HT1080 (cell line): ENCODE measurements at places on chromosomes 2 and 18.

DNA sequence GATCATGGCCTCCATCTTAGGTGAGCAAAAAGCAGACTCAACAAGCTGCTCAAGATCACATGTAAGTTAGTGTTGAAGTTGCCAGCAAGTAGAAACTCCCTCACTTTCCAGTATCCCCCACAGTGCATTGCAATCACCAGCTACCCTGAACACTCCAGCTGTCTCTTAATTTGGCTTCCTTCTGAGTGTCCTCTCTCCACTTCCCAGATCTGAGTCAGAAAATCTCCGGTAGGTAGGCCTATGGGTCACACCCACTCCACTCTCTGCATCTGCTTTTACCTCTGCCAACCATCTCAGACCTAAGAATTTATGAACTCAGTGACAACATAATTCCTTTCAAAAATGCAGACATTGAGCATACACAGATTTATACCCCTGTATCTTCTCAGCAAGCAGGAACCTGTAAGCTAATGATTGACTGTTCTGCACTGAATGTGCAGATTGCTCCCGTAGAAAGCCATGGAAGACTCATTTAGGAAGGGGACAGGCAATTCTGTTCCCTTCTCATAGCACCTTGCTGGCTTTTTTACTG, 656.9 kb downstream of the EPHA4 start:
- no peak for DNase-seq

GRCh38 chr18:25449046-25449445, 97.1 kb upstream of the ZNF521 start:
- DNase-seq: no peak

GRCh38 chr2:163692611-163693482, 43.0 kb downstream of the FIGN start:
- DNase-seq: no peak

GRCh38 chr2:64114063-64114911, 29.9 kb downstream of the PELI1 start:
- peak; percentile 69 for DNase-seq

DNA sequence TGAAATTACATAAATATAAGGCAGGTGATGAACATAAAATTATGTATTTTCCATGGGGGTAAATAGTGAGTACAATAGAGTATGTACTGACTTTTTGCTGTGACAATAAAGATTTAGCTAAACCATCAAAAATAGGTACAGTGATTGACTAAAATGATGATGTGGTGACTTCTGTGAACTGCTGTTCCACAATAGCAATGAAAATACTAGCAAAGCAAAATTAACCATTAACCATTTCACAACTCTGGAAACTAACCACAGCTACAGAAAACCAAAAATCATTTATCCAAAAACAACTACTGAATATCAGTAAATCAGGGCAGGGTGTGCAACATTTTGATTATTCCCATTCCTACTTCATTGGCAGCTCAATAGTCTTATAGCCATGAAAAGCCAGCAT, 161.4 kb upstream of the GYPC start:
- no peak for DNase-seq

DNA sequence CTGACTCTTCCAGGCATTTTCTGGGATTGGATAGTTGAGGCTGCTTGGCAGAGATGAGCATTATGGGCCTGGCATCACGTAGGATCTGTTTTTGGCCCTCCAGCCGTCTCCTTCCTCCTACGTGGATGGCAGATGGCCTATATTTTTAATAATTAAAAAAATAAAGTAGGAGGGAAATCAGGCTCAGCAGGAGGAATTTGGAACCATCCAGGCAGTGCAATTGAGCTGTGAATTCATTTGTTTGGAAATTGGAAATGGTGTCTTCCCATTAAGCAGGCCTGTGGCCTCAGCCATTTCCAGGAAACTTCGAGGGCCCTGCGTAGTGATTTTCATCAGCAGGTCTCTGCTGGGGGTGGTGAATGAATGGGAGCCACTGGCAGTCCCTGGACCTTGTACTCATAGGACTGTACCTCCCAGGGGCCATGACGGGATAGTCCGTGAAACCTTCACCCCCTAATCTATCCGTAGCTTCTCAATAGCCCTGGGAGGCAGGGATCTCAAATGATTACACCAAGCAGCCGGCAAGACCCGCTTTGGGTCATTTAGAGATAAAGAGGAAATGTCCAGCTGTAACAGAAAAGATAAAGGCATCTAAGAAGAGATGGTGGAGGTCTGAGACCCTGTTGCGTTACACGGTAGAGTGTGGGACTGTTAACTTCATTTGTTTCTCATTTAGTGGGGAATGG, 73.1 kb upstream of the TNP1 start:
- no peak for DNase-seq

DNA sequence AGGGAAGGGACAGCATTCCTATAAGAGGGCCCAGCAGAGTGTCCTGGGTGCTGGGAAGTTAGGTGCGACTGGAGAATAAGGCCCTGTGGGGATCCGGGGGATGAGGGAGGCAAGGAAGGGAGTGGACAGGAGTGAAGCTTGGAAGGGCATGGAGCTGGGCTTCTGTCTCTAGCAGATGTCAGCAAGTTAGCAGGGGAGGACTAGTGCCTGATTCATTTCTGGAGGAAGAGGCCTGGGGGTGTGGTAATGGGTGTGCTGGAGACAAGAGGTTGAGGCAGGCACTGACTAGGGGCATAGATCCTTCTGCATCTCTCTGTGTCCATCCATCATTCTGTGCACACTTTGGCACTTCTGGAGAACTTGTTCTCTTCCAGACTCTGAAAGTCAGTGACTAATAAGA, 134.7 kb downstream of the ACOXL start:
- no peak for DNase-seq

DNA sequence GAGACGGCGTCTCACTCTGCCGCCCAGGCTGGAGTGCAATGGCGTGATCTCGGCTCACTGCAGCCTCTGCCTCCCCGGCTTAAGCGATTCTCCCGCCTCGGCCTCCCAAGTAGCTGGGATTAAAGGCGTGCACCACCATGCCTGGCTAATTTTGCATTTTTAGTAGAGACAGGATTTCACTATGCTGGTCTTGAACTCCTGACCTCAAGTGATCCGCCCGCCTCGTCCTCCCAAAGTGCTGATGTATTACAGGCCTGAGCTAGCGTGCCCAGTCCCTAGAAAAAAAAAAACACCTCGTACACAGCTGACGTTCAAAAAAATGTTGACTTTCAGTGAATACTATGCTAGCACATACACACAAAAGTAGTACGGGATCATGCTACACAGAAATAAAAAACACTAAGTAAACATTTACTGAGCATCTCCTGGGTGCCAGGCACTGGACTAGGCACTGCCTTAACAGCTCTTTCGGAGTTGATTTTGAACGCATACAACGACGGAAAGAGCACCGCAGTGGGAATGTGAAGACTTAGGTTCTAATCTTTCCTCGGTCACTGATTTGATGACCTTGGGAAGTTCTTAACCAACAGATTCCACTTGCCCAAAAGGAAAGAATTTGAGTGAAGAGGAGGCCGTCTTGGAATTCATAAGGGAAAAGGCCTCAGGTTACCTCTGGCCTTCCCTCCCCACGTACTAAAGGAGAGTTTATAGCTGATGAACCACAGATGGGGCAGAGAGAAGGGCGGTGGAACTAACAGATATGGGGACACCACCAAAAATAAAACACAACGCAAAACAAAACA, 1.1 kb downstream of the DNAJC27 start:
- peak; percentile 1 for DNase-seq

DNA sequence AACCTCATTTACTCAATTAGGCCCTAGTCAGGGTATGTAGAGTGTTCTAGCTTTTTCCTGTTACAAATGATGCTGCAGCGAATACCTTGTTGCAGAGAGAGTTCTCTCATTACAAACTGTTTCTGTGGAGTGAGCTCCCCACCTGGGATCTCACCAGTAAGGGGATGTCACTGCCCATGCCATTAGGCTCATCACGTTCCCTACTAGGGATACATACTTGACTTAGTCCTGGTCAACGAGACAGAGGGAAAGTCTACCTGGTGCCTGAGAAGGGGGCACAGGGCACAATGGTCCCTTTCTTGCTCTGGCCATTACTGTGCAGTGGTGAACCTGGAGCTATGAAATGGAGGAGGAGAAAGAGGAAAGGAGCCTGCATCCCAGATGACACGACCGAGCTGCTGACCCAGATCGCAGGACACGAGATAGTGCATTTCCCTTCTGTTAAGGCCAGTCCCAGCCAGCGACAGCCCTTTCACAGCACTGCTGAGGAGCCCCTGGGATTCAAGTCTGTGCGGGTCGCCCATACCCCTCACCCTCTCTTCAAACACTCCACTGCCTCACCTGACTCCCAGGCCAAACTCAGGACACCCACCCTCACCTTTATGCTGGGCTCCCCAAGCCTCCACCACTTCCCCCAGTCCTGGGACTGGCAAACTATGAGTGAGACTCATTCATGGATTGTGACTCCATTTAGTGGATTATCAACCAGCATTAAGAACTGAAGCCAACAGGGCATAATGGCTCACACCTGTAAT, 16.0 kb downstream of the MALL start:
- no peak for DNase-seq

DNA sequence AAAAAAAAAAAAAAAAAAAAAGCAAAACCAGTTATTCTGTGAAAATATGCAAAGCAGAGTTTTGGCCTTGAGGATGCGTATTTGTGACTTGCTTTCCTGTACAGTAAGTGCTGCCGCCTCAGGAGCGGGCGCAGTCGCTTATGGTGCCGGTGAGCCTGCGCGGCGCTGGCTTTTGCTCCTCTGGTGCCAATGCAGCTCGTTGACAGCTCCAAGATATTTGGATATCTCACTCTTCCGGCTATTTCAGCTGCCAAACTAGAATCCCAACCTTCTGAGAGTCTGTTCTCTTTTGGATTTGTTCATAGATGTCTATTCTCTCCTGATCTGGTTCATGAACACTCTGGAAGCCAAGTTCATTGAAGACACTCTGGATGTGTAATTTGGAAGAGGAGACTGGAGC, 184.1 kb downstream of the AGAP1 start:
- no peak for DNase-seq

DNA sequence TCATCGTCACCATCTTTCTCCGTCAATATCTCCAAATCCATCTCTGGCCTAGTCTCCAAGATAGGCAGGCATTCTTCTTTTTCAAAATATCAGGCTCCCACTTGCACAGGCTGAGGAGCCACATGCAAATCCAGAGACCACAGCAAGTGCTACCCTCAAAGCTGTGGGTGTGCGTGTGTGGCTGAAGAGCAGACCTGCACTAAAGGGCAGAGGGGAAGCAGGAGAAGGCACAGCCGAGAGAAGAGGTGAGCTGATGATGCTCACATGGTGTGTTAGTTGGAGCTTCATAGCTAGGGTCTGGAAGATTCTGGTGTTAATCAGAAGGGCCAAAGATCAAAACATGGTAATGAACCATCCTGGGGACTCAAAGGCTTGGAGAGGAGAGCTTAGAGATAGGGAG, 3.8 kb downstream of the SPEG start:
- no peak for DNase-seq

DNA sequence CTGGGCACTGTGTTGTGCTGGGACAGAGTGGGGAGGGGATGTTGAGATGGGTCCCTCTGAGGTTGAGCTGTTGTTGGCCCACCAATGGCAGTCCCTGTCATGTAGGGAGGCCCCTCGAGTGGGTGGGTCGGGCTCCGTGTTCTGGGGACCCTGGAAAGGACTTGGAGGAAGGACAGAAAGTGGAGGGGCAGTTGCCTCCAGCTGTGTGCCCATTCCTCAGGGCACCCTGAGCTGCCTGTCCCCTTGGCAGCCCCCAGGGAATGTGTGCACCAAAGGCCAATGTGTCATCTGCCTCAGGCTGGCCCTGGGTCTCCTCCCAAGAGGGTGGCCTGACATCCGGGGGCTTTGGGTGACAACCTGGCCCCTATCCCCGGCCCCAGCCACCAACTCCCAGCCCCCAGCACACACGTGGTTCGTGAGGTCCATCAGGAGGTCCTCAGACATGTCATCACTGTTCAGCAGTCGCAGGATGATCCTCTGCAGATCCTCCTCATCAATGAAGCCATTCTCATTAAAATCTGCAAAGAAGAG, 57.7 kb downstream of the CIB4 start:
- DNase-seq: no peak

GRCh38 chr2:205763708-205764211, 81.5 kb downstream of the NRP2 start:
- DNase-seq: peak; percentile 39

DNA sequence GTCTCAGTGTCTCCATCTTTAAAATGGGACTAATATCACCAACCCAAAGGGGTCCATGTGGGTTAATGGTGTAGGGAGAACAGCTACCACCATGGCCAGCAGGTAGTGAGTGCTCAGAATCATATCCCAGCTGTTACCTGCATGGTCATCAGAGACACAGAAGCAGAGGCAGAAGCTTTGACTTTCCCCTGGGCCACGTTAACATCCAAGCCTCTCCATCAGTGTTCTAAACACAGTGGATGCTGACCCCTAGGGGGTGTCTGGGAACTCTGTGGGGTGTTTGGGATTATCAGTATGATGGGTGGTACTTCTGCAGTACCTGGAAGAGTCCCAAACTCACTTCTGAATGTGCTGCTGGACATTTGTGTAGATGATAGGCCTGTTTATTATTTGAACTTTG, 93.6 kb downstream of the GYPC start:
- peak; percentile 26 for DNase-seq

DNA sequence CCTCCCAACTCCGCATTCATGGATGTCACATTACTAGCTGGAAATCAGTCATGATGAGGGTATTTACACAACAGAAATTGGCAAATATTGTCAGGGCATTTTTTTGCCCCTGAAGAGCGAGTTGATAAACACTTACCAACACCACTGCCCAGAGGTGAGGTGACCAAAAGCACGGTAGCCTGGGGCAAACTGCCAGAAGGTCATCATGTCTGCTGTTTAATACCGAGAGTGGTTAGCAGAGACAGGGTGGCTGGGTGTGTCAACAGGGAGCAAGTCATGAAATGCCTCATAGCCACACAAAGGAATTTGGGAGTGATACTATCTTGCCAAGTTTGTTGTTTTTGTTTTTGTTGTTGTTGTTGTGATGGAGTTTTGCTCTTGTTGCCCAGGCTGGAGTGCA, 37.0 kb upstream of the EPC2 start:
- no peak for DNase-seq

- DNase-seq: no peak
Observed at GRCh38 chr18:62556397-62556796, 33.6 kb downstream of the ZCCHC2 start.

DNA sequence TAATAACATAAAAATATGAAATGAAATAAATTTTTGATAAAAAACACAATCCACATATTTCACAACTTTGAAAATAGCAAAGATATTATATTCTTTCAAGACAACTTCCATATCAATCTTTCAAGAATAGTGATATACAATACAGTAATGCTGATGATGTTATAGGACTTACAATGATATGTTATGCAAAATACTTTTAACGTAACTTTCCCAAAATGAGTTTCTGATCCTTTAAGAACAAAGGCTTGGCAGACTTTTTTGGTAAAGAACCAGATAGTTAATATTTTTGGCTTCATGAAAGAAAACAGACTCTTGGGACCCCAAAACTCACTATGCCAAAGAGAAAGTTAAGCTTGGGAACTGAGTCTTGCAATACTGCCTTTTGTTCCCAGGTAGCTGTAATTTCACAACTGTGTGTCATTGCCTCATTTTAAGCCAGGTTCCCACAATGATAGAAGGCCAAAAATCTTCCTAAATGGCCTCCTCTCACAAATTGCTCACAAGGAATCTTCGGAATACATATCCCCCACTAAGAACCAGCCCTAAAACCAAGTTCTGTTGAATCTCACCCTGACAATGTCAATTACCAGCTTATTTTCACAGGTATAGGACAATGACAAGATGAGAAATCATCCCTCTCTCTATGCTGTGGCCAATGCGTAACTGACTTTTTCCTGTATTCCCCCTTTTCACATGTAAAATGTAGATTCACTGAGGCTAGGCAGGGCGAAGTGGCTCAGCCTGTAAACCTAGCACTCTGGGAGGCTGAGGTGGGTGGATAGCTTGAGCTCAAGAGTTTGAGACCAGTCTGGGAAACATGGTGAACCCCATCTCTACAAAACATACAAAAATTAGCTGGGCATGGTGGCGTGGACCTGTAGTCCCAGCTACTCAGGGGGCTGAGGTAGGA, 54.8 kb upstream of the STRN start:
- DNase-seq: no peak
